ENCODE measurements at places on chromosomes 3 and 15.

GRCh38 chr3:128307781-128308469 lies 154.6 kb downstream of the EEFSEC start:
- no peak for DNase-seq

DNA sequence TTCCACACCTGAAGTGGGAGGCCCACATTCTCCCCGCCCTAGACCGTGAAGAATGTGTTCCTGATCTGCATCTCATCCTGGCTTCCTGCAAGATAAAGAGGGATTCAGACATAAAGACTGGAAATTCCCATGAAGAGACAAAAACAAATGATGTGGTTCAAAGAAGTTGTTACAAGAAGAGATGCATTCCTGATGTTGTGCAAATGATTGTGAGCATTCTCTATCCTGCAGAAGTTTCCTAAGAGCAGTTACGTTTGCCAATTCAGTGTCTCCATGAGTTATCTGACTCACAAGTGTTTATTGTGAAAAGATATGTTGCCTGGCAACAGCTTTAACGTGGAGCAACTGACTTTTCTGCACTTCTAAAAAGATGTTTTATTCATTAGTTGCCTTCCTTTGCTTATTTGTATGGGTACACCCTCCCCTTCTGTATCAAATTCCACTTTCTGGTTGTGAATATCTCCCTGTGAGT lies 107.8 kb downstream of the ZIC4 start:
- DNase-seq = no peak

GRCh38 chr3:171446301-171446700 lies 13.9 kb downstream of the TNIK start:
- DNase-seq = no peak

DNA sequence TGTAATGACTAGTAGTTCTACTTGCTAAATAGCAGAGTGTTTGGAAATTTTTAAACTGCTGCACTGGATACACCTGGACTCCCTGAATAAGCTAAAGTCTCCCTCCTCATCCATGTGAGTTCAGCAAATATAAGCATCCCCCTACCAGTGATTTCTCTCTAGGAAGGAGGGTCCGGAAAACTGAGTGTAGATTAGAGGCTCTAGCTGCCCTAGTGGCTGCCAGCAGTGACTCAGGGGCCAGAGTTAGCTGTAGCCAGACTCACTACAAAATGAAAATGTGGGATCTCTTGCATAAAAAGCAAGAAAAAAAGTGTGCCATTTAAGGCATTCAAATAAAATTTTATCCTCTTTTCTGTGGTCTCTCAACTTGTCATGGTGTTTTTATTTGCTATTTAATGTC lies 485.0 kb upstream of the ATP11B start:
- no peak for DNase-seq

DNA sequence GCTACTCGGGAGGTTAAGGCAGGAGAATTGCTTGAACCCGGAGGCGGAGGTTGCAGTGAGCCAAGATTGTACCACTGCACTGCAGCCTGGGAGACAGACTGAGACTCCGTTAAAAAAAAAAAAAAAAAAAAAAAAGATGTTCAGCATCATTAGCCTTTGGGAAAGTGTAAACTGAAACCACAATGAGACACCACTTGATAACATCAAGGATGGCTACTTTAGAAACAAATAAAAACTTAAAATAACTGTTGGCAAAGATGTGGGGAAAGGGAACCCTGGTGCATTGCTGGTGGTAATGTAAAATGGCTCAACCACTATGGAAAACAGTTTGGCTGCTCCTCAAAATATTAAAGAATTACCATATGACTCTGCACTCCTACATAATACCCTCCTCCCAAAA lies 1.9 kb downstream of the LEO1 start:
- DNase-seq = no peak

DNA sequence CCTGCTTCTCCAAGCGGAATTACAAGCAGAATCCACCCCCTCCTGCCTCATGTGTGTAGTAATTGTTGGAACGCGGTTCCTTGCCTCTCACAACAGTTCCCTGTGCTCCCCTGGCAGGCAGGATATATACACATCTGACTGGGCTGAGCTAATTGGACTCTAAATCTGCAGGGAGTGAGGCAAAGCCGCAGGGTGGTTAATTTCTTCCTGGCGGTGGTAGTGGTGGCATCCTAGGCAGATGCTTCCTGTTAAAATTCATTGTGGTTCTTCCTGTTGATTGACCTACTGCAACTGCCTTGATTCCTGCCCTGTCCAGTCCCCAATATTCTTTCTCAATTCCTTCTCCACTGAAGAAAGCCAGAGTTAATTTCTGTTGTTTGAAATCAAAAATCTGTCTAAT lies 202.9 kb upstream of the PROK2 start:
- no peak for DNase-seq

- no peak for DNase-seq
Observed at GRCh38 chr3:197302696-197303341, 4.4 kb upstream of the DLG1 start.

DNA sequence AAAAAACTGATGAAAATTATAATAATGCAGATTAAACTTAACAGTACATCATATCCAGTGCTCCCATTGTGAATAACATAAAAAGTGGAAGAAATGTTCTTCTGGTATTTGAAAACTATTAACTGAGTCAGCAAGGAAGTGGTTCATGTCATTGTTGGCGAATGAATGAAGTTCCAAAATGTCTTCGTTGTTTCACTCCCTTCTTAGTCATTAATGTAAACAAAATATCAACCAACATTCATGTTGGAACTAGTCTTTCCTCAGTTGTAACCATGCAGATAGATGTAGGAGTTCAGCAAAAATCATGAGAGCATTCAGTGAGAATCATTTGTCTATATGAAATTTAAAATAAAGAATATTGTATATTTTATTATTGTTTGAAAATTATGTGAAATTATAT lies 44.1 kb upstream of the ICE2 start:
- no peak for DNase-seq

- DNase-seq = no peak
Observed at GRCh38 chr15:25937796-25938195, 74.7 kb upstream of the ATP10A start.

- no peak for DNase-seq
Observed at GRCh38 chr3:18417904-18418572, 7.1 kb downstream of the SATB1 start.

DNA sequence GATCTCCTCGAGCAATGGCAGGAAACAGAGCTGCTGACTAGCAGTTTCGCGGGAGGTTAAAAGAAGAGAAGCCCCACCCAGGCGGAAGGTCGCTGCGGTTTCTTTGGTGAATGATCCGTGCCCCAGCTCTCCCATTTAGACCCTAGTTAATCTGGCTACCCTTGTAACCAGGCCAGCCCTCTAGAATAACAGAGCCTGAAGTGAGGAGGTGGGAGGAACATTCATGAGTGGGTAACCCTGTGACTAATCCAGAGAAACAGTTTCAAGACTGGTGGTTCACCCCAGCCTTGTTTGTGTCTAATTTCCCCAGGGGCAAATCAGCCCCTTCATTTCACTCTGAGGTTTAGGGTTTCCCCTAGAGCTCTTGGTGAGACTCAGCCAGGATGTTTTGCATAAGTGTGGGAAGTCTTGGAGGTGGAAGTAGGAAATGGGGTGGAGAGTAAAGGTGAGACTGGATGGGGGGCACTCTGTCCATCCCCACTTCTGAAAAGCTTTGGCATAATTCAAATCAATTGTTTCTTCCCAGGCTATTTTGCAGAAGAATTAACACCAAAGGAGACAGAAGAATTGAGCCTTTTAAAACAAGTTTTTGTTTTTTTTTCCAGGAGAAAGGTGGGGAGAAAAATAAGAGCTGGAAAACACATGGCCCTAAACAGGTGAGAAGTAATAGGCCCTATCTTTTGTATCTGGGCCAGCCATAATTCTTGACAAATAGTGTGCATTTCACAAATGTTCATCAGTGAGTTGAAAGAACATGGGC lies 303.1 kb downstream of the RPLP1 start:
- DNase-seq = peak; percentile 88

GRCh38 chr3:66372681-66373350 lies 128.0 kb downstream of the LRIG1 start:
- peak; percentile 43 for DNase-seq

DNA sequence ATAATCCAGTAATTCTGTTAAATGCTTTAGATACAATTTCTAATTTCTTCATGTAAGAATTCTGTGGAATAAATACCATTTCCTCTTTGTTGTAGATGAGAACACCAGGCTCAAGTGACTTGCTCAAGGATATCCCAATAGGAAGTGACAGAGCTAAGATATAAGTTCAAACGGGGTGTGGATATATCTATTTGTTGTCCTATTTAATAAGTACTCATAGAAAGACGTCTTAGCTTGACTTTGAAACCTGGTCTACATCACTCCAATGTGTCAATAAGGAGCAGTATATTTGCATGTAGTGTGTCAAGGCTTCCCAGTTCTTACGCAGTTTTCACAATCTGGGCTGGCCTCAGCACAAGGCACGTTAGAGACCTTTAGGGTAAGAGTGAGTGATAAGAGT lies 4.7 kb upstream of the GCSAM start:
- no peak for DNase-seq

DNA sequence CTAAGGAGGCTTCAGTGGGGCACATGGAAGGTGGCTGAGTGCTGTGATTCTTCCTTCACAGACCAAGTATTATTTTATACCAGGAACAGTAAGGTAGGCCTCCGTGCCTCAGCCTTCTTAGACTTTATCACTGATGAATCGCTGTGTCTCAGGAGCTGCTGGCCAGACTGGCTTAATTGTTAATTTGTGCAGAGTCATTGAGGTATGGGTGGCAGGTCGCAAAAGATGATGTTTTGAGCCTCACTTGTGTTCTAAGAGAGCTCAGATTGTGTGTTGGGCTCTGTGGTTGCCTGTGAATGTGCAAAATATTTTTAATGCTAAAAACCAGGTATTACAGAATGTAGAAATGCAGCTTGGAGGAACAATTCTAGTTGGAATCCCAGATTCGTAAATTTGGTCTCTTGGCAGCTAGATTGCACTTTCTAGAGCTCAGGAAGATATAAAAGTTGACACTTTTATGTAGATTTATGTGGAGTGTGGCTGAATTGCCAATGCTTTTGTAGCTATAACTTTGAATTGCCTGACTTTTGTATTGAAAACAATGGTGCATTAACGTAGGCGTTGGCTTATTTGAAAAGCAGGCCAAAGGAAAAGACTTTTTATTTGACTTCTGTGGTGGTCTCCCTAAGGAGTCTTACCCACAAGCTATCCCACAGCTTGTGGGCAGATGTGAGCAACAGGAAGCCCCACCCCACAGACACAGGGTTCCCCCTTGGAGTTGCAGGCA lies 53.4 kb downstream of the LARS2 start:
- DNase-seq = no peak

- no peak for DNase-seq
Observed at GRCh38 chr3:10371167-10371566, 50.3 kb upstream of the SEC13 start.

- DNase-seq = no peak
Observed at GRCh38 chr3:175484666-175485065, 625.5 kb downstream of the NAALADL2 start.

GRCh38 chr15:66165856-66166255 lies 87.7 kb downstream of the MEGF11 start:
- DNase-seq = no peak

- no peak for DNase-seq
Observed at GRCh38 chr3:186520957-186521842, 23.0 kb downstream of the CRYGS start.

DNA sequence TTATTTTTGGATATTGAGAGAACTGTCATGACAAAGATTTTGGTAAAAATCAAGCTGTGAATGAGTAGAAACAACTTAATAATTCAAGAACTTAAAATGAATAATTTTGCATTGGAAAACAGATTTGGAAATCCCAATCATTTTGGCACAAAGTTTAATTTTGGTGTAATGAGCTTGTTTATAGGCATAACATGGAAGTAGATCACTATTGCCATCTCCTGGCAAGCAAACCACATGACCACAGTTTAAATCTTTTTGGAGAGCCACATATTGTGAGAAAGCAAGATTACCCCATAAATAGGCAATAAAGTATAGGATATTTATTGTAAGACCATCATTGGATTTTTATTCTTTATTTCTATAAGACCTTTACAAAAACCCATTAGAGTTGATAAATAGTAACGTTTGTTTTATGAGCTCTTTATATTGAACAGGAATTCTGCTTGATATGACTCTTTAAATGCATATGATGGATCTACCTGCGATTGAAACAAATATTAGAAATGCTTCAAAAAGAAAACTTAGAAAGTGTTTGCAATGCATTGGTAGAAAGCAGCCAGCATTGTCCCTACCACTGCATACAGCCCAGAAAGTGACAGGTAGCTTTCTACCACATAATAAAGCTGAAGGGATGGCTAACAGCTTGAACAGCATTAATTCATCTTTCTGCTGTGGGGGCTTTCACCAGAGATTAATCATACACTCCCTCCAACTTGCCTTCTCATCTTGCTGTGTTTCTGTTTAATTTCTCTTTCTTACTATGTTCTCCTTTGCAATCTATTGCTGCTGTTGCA lies 766.8 kb downstream of the TBL1XR1 start:
- DNase-seq = no peak

- no peak for DNase-seq
Observed at GRCh38 chr3:189772584-189772983, 141.4 kb downstream of the TP63 start.

DNA sequence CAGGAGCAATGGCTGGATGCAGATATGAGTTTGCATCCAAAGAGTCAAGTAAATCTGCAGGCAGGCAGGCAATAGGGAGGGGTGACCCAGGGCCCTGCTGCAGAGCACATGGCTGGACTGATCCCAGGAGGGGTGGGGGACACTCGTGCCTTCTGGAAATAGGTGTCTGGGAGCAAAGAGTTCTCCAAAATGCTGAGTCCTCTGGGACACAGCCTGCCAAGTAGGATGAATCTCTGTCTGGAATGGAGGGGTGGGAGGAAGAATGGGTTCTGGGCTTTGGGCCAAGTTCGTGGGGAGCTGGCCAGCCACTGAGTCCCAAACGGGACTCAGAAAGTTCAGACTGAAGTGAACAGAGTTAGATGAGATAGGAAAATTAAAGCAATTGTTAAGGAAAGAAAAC lies 214.5 kb downstream of the MTHFS start:
- no peak for DNase-seq

- DNase-seq = no peak
Observed at GRCh38 chr3:94098452-94098851, 35.6 kb downstream of the NSUN3 start.

- DNase-seq = no peak
Observed at GRCh38 chr3:181487236-181487978, 224.3 kb upstream of the SOX2 start.

DNA sequence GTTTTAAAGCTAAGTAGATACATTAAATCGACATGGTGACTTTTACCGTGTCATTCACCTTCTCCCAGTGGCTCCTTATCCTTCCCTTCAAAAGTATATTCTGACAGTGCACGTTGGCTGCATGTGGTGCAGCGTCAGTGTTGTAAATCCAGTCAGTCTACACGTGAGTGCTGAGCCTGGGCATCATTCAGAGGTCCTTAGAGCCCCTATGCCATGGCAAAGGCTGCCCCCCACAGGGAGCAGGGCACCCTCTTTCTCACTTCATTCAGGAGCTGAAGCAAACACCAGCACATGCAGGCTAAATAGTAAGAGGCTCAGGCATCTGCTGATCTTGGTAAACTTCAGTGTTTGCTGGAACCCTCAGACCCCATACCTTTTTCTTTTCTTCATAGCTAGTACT lies 43.3 kb downstream of the RASGRP1 start:
- DNase-seq = no peak

- DNase-seq = no peak
Observed at GRCh38 chr3:67808906-67809305, 154.5 kb upstream of the SUCLG2 start.

Measured in CD4-positive, alpha-beta memory T cell (primary cell).